ENCODE measurements at places on chromosomes 7 and 10.

- DNase-seq, result no peak
Measured at GRCh38 chr7:158710651-158711102, 6.1 kb upstream of the NCAPG2 start.

GRCh38 chr7:158595068-158595467, 7.4 kb upstream of the PTPRN2 start:
- DNase-seq, result no peak

DNA sequence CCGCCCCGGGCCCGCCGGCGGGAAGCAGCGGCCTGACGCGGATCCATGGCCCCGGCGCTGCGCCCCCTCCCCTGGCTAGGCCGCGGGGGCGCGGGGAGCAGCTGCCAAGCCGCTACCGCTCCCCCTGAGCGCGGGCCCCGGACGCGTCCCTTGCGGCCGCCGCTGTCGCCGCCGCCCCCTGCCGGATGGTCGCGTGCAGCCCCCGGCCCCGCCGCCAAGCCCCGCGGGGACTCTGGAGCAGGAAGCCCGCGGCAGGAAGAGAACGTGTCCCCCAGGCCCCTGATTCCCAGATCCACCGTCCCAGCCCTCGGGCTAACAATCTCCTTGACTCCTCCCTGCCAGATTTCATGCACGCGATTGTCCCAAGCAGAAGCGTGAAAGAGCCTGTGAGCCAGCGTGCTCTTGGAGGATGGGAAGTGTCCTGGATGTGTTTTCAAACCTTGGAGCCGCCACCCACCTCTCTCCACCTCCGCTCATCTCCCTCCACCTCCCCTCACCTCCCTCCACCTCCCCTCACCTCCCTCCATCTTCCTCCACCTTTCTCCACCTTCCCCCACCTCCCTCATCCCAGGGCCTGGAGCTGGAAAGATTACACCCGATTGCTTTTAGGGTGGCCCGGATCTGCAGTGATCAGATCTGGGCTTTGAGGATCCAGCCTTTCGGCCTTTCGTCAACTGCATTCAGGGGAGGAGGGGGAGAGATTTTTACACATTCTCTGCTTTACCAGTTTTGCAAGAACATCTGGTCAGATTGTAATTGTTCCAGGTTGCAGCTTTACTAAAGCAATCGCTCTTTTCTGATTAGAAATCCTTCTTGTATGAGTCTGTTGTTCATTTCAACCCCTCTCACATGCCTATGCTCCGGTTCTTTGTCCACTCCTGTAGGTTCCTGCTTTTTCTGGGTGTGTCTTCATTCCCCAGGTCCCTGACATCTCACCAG, 570 bp upstream of the PRTFDC1 start:
- no peak for DNase-seq

DNA sequence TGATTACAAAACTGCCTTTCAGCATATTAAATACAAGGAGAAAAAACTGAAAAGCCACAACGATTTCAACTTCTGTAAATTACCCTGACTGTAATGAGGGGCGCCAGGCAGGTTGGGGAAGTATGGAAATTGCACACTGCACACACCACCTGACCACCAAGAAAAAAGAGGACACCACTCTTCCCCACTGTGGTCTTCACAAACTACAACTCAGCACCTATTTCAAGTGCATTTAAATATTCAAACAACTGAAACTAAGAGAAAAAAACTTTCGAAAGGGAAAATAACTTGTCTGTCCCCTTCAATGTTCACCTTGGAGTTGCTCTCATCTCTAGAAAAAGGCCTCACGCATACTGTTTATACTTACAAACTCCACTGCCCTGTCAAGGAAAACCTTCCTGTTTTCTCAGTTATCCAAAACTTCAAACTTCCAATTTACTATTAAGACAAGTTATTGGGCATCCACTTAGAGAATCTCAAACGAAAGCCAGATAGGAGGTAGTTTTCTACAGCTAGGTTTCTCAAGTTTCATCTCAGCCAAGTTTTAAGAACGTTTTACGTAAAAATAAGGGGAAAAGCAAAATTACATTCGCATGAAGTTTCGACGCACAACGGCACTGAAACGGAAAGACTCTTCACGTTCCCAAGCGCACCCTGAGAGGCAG, 1.4 kb downstream of the LARP4B start:
- no peak for DNase-seq

DNA sequence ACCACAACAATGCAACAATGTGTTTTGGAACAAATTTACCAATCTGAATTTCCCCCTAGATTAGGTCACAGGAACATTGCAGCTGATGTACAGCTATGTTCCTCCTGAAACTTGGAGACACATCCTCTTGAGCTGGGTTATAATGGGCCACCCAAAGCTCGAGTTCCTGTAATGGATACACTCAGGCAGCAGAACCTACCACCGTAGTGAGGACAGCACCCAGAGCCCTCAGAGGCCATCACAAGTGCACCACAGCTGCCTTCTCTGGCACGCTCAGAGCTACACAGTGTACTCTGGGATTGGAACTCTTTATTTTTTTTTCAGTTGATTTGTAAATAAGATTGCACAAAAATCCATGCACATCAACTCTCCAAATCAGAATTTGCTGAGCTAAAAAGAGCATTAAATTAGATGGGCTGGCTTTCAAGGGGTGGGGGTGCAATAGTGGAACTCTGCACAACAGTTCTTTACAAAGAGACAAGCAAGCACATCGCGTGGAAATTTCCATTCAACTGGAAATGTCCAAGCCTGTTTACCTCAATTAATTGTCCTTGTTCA, 56.7 kb downstream of the EGFR start:
- no peak for DNase-seq

- no peak for DNase-seq
Measured at GRCh38 chr10:126476246-126476645, 88.0 kb upstream of the ADAM12 start.

GRCh38 chr7:159025161-159025779, 119.4 kb downstream of the VIPR2 start:
- DNase-seq, result no peak

GRCh38 chr10:29585488-29585976, 49.2 kb downstream of the SVIL start:
- no peak for DNase-seq

DNA sequence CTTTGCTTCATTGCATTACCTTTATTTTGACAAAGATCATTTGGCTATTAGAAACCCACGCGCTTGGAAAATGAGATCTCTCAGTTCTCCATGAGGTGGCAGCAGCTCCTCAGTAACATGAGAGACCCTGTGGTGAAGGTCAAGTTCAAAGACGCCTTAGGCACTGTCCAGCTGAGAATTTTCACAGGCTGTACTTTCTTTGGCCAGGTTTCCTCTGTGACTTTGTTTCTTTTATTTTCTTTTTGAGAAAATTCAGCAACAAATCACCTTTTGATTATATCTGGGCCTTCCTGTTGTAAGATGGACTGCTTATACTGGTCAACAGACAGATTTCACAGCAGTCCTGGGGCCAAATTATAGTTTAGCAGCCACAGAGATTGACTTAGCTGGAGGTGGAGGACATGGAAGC, 54.5 kb downstream of the RAB18 start:
- no peak for DNase-seq

GRCh38 chr7:82051601-82052000, 281.8 kb upstream of the HGF start:
- no peak for DNase-seq

DNA sequence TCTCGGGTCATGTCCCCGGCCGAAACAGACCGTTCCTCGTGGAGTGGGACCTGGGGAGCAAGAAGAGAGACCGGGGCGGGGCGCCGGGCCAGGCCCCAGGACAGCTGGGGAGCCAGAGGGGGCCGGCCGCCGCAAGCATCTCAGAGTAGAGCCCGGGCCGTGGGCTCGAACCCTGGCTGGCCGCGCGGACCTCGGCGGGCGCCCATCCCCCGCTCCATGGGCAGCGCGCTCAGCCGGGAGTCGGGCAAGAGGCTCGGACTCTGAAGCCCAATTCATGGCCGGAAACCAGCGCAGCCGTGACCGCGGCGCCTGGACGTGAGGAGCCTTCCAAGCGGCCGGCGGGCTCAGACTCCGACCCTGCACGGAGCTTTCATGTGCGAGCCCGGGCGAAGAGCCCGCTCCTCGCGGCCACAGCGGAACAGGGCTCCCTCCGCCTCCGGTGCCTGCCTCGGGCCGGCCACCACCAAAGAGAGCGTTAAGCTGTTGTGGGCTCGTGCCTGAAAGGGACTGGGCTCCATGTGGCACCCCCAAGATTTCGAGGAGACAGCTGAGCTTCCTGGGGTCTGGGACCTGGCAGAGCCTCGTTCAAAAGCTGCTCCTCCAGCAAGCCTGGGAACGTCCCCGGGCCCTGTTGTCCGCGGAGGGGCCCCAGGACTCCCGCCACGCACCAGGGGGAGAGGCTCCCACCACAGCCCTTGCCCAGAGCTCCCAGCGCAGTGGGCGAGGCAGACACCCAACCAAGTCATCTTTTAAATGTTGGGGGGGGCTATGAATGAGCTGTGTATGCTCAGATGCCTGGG, 757 bp upstream of the GRID1 start:
- DNase-seq, result no peak

- no peak for DNase-seq
Measured at GRCh38 chr7:11297764-11298163, 324.1 kb downstream of the PHF14 start.

DNA sequence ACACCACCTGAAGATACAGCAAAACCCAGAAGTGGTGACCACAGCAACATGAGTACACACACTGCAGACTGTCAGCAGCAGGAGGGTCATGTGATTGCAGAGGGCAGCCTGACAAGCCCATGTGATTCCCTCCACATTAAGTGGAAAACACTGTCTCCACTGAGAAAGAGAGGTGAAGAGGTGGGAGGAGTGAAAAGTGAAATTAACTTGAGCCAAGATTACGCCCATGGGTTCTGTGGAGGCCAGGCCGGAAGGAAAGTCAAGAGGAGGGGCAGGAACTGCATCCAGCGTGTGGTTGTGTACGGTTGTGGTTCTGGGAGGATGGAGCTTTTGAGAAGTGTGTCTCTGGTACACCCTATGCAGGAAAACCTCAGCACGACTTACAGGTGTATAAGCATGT, 138.5 kb downstream of the PLXNA4 start:
- no peak for DNase-seq

GRCh38 chr7:157892751-157893523, 556.1 kb downstream of the DNAJB6 start:
- DNase-seq, result no peak

- DNase-seq, result no peak
Measured at GRCh38 chr10:12063483-12063818, 5.3 kb upstream of the DHTKD1 start.

- DNase-seq, result no peak
Measured at GRCh38 chr10:110765513-110766319, 106.0 kb upstream of the PDCD4 start.

DNA sequence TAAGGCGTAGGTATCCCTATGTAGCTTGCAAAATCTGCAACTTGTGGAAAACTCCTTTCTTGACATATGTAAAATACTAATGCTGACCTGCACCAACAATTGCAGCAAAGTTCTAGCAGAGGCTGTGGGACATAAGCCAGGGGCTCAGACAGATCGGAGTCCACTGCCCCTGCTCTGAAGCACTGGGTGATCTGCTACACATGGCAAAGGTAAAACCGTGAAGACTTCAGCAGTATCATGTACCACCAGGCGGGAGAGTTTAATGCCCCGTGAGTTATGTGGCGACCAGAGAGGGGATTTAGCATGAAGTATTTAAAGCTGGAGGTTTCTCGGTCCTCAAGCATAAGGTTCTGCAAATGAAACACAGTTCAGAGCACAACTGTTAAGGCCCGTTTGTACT, 76.4 kb downstream of the ABCC2 start:
- no peak for DNase-seq

- DNase-seq, result no peak
Measured at GRCh38 chr10:100713049-100713858, 32.1 kb upstream of the PAX2 start.

DNA sequence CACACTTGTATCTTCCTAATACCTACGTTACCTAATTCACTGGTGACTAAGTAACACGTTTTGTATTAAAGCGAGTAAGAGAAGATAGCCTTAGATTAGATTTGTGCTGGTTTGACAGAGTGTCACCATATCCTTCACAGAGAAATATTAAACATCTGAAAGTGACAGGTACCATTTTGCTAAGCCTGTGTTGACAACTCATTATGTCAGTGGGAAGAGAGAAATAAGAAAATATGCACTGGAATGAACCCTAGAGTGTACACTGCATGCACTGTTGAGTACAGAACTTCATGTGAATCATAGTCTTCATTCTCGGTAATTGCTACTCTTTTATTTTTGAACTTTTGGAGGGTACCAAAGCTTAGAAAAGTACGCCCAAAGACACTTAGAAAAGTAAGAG, 10.9 kb downstream of the PRKG1 start:
- DNase-seq, result no peak

DNA sequence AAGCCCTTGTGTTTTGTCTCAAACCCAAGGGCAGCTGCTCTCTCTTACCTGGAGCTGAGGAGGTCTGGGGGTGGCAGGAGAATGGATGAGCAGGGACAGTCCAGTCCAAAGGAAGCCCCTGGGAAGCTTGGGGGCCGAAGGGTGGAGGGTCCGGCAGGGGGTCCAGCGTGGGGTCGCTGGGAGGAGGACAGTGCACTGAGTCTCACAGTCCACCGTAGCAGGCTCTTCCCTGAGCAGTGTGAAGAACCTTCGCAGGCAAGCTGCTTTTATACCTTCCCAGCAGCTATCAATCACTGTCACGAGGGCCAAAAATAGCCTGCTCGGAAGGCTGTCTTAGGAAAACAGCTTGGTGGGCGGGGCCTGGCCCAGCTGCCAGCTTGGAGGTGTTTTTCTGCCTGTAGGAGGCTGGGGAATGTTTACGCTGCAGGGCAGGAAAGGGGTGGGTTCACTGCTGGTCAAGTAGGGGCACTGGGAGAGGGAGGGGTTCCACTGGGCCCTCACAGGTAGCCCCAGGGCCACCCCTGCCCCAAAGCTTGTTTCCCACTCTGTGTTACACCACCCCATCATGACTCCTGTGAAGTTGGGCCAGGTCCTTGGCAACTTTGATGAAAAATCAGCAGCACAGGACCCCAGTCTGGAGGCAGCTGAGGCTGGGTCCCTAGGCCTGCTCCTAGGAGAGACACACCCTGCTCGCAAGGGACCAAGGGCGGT, at the start of gene DEPP1:
TSS of gene DEPP1 (minus strand) at position 240 of the 711 bp plus-strand sequence. CDS start 779 bp downstream, outside the sequence.
- no peak for DNase-seq

- DNase-seq, result no peak
Measured at GRCh38 chr10:32253821-32254220, 93.1 kb downstream of the EPC1 start.
